ENCODE measurements at places on chromosomes 4 and X. TPM values are rescaled to one million over a fixed set of nuclear protein-coding genes. Genes with fewer than 3 reads are reported as not detected.

Gene ODAM
- total RNA-seq: not detected

Gene DUX4
- total RNA-seq: not detected

Gene KCNIP4
- total RNA-seq: not detected

Gene SLC9B2
- total RNA-seq: 9.3 TPM

Gene TMEM35A
- not detected for total RNA-seq

Gene HTN1
- not detected for total RNA-seq

Gene FAM50A
- 89.4 TPM for total RNA-seq

Gene CYTL1
- not detected for total RNA-seq

Gene IQCM
- total RNA-seq: not detected

Gene BCAP31
- 385 TPM for total RNA-seq

Gene RPL39
- total RNA-seq: 3,694 TPM

Gene RAB41
- not detected for total RNA-seq

Gene RAP2C
- 34.6 TPM for total RNA-seq

Gene ADGRL3
- 0.05 TPM for total RNA-seq

Gene ARL9
- total RNA-seq: not detected

Gene BRS3
- not detected for total RNA-seq

Gene SAGE1
- total RNA-seq: 0.03 TPM

Gene GC
- total RNA-seq: not detected

Gene GLRA2
- not detected for total RNA-seq

Measured in A549 treated with RU486 at 1 μM for 4 hours (cell line).